ENCODE measurements at places on chromosomes 3 and 15.

- DNase-seq, result no peak
Measured at GRCh38 chr15:72472992-72473610, 1.0 kb upstream of the ARIH1 start.

GRCh38 chr15:80492874-80493273, 88.7 kb downstream of the ARNT2 start:
- DNase-seq, result no peak

DNA sequence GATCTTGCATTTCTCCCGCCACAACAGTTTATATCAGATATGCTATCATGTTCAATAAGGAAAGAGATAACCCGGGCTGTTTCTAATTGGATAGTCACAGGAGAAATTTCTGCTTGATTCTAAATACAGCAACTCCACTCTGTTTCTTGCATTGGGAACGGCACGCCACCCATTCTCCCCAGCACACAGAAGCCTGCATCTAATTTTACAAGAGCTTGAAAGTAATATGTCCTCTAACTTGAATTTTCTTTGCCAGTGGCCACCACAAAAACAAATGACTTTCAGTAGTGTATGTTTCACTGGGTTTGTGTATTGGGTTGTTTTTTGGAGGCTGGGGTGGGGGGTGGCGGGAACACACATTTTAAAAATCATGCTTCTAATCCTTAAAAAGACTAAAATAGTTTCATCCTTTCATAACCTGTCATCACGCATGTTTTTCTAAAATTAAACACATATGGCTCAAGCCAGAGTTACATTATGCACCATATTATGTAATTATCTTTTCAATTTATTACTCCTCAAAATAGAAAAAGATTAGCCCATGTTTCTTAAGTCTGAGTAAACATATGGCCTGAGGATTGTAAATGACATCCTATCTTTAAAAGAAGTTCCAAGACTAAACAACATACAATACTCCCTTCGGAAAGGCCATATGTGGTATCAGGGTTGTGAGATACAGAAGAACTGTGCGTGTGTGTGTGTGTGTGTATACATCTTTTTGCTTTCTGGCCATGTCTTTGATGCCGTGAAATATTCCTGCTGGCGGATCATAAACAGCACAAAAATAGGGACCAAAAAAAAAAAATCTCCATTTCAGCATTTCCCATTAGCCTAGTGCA, 176.3 kb downstream of the FOXP1 start:
- no peak for DNase-seq

DNA sequence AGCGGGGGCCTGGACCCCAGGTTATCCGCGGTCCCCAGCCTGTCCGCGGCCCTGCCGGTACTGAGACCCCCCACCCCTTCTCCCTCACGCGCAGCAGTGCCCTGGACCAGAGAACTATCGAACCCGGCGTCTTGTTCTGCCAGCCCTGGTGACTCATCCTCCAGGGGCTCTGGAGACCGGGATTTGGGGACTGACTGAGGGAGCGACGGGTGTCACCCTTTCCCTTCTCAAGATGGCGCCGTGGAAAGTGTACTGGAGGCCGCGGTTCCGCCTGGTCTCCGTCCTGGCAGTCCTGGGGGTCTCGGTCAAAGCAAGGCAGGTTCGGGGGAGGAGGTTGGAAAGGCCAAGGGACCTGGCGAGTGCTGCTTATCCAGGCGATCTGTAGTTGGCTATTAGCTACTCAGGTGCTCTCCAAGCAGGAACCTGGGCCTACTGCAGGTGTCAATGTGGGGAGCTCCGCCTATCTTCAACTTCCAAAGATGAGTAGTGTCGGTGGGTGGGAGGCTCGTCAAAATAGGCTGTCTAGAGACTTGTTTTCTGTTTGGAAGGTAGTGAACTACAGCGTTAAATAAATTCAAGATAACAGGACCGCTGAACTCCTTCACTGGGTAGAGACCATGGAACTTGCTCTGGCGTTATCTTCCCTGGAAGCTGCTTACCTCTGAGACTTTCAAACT, 790 bp downstream of the RAB5A start:
- DNase-seq, result peak; percentile 26

DNA sequence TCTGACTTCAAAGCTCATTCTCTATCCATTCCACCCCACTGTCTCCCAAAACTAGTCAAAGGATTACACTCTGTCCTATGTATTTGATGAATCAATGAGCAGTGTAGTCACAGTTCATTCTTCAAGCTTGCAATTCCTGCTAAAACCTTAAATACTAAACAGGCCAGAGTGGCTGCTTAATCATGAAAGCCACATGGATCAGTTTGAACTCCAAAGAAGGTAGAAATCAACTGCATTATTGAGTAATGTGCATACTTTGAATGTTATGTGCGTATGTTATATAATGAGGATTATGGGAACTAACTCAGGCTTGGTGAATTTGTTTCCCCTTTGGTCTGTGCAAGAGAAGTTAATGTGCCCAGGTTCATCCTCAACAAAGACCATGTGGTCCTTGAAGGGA, 45.4 kb downstream of the PRICKLE2 start:
- no peak for DNase-seq

GRCh38 chr15:58992181-58992580, 4.7 kb downstream of the RNF111 start:
- DNase-seq, result no peak

GRCh38 chr3:65848024-65848423, 190.7 kb downstream of the MAGI1 start:
- DNase-seq, result no peak

DNA sequence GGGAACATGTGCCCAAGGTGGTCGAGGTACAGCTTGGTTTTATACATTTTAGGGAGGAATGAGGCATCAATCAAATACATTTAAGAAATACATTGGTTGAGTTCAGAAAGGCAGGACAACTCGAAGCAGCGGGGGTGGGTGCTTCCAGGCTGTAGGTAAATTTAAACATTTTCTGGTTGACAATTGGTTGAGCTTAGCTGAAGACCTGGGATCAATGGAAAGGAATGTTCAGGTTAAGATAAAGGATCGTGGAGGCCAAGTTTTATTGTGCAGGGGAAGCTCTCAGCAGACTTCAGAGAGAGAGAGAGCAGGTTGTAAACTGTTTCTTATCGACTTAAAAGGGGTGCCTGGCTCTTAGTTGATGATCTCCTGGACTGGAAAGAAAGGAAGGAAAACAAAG, 11.3 kb downstream of the CPN2 start:
- DNase-seq, result no peak

GRCh38 chr3:14235912-14236295, 57.3 kb downstream of the LSM3 start:
- no peak for DNase-seq

- DNase-seq, result no peak
Measured at GRCh38 chr3:151328298-151328995, 902 bp downstream of the P2RY13 start.

DNA sequence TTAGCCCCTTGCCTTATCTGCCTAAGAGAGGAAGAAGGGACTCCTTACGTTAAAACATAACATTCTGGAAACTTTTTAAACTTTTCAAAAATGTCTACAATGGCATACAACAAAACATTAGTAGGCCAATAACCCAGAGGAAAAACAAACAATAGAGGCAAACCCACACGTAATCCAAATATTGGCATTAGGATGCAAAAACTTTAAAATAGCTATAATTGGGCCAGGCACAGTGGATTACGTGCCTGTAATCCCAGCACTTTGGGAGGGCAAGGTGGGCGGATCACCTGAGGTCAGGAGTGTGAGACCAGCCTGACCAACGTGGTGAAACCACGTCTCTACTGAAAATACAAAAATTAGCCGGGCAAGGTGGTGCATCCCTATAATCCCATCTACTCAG, 134.9 kb downstream of the AQP9 start:
- no peak for DNase-seq

GRCh38 chr3:143657391-143657790, 190.9 kb downstream of the SLC9A9 start:
- no peak for DNase-seq

- no peak for DNase-seq
Measured at GRCh38 chr3:146838221-146838620, 233.1 kb upstream of the PLSCR5 start.

DNA sequence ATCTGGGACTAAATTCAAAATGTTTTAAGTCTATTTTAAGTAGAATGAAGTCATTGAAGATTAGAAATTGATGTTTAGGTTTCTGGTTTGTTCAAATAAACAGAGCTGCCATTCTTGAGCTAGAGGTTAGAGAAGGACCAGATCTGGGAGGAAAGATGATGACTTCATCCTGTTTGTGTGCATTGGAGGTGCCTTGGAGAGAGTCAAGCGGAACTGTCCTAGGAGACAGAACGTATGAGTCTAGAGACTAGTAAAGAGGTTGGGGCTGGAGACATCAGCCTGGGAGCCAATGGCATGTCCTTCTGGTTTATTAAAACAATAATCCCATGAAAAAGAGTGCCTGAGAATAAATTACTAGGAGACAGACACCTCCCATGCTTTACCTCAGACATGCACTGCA, 303.4 kb downstream of the KBTBD8 start:
- DNase-seq, result no peak

GRCh38 chr3:69200384-69201068, 78.1 kb upstream of the LMOD3 start:
- no peak for DNase-seq

GRCh38 chr3:172524611-172525010, 1.4 kb upstream of the TNFSF10 start:
- no peak for DNase-seq

DNA sequence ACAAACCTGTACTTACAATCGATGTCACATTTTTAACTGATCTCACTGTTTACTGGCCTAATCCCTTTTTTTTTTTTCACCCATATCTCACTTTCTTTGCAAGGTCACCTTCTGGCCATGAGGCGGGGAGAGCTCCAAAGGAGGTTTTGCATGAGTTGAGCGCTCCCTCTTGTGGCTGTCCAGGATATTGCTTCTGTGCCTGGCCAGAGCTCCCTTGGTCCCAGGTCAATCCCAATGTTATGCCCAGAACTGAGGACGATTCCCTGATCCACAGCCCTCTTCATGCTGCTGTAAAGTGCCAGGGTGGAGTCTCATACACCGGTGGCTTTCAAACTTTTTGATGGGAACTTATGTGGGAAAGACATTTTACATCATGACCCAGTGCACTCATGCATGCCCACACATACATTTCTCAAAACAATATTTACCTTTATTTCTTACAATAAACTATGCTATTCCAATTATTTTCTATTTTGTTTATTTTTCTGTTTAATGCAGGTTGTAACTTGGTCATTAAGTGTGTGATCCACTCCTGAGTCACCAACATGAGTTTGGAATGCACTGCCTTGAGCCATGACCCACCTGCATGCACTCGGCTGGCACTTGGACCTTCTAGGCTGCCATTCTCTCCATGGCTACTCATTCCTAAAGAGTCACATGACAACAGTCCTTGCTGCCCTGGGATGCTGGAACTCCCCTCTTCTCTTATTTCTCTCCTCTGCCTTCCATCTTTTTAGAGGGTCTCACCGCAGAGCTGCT, 9.6 kb upstream of the SST start:
- DNase-seq, result peak; percentile 37

DNA sequence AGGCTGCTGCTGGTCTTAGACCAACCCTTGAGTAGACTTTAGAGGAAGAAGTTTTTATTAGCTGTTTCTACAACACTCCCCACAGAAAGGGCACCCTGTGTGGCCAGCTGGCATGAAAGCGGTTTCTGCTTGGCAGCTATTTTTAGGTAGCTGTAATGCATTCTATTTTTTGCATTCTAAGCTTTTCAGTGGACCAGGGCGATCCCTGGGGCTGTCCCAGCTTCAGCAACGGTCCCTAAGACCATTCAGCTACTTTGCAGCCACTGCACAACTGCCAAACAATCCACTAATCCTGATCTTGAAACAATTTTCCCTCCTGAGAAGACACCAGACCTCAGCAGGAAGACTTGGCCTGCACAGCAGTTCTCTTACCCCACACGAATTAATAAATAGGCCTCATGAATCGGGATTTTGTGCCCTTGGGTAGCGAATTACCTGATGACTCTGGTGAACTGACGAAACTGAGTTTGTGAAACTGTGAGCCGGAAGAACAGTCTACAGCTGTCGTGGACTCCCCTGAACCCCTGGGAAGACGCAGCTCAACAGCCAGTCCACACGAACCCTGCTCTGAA, 14.6 kb upstream of the TFRC start:
- no peak for DNase-seq

GRCh38 chr3:196650740-196651311, 11.3 kb downstream of the NRROS start:
- no peak for DNase-seq

DNA sequence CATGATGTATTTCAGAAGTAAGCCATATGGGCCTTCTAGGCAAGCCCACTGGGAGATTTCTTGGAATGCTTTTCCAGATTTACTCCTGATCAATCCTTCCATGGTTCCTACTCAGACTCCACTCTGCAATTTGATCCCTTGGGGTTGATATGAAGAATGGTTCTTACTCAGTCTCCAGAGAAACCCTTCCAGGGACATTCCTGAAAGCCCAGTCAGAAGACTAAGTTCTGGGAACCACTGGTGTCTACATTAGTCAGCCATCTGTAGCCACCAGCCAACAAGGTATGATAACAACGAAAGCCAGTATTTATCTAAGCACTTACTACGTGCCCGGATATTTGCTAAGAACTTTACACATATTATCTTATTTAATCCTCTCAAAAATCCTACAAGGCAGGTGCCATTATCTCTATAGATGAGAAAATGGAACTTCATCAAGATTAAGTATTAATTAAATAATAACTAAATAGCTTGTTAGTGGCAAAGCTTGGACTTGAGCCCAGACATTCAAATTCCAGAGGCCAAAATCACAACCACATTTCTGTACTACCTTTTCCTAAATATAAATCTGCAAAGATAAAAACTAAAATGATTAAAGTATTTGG, 32.7 kb downstream of the ZNF385D start:
- no peak for DNase-seq

DNA sequence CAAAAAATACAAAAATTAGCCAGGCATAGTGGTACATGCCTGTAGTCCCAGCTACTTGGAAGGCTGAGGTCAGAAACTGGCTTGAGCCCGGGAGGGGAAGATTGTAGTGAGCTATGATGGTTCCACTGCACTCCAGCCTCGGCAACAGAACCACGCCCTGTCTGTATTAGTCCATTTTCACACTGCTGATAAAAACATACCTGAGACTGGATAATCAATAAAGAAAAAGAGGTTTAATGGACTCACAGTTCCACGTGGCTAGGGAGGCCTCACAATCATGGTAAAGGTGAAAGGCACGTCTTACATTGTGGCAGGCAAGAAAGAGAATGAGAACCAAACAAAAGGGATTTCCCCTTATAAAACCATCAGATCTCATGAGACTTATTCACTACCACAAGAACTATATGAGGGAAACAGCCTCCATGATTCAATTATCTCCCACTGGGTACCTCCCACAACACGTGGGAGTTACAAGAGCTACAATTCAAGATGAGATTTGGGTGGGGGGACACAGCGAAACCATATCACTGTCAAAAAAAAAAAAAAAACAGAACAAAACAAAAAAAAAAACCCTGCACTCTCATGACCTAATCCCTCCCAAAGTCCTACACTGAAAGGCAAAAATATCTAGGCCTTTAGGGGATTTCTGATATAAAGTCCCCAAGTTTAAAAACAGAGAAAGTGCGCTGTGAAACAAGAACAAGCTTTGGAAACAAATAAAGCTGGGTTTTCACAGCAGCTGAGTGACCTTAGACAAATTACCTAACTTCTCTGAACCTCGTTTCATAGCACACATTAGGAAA, 224.7 kb downstream of the IGSF11 start:
- no peak for DNase-seq

GRCh38 chr15:77821188-77821958, 188.7 kb upstream of the LINGO1 start:
- no peak for DNase-seq

All from activated naive CD4-positive, alpha-beta T cell (primary cell).